ENCODE measurements at places on chromosomes 12 and 14.

GRCh38 chr12:53004582-53004981, 1.7 kb upstream of the EIF4B start:
- DNase-seq: no peak

DNA sequence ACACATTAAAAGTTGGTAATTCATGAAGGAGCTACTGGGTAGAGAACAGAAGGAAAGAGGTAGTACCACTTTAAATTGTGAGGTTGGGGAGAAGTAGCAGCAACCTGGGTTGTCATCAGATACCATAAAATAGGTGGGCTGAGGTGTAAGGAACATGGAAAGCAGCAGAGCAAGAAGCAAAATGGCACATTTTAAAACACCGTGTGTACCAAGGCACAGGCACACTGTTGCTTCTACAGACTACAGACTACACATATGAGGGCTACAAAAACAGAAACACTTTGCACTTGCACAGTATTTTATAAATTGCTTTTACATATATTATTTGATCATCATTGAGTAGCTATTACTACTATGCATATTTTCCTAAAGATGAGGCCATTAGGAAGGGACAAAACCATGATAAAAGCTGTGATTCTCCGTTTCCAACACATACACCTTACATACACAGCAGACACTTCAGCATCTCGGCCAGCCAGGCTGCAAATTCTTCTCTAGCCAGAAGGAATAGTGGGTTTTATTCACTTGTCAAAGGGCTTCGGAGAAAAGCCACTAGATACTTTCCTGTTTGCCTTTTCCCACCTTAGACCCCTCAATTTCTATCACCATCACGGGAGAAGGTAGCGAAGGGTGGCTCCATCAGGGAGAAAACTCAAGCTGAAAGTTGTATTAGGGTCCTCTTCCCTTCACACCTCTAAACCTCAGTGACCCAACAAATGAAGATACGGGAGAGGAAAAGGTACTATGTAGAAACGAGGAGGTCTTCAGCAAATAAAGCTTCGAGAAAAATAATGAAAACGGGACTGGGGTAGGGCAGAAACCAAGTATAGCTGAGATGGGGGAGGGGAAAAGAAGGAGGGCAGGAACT, 1.6 kb downstream of the PYM1 start:
- no peak for DNase-seq

DNA sequence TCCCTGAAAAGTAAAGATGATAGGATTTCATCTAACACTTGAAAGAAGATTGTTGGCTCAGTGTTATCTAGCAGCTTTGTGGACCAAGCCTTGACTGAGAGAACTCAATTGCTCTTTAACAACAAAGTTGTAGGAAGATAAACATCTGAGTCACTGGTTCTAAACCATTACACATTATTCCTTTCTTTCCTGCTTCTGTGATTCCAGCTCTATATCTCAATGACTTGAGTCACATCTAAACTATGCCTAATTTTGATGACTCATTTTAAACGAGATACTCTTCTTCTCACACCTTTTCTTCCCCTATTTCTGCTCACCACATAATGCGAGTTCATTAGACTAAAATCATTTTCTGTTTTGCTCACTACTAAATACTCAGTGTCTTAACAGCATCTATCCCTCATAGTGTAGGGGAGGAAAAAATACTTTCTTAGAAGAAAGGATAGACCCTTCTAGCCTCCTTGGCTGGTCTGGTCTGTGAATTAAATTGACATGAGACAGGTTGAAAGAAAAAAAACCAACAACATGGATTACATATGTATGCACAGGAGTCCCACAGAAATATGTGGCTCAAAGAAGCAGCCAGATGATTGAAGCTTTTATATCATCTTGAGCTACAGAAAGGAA, 201.4 kb downstream of the C12orf50 start:
- no peak for DNase-seq

- no peak for DNase-seq
Measured at GRCh38 chr14:81396113-81396512, 4.0 kb downstream of the STON2 start.

DNA sequence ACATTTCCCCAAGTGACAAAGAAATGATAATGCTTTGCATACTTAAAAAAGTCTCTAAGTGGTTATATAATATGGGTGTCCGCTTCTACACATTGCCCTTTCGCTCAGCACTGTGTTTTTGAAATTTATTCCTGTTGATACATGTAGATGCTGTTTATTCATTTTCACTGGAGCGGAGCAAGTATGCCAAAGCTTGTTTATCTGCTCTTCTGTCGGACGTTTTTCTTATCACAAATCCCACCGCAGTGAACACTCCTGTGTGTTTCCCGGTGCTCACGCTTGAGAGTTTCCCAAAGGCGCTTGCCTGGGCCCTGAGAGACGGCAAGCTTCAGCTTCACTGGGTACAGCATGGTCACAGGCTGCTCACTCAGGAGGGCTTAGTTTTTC, 50.2 kb downstream of the TPCN1 start:
- no peak for DNase-seq

DNA sequence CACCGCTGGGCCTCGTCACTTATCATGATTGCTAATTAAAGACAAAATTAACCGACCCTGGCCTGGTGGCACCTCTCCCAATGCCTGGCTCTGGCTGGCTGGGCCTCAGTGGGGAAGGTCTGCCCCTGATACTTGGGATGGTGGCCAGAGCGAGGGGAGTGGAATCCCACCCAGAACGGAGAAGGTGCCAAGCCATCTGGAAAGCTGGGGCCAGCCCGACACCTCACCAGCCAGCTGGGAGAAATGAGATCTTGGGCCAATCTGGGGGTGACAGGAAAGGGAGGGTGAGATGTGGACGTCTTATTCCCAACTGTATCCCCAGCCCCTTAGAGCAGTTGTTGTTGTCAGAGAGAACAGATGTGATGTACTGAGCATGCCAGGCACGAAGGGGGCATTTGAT, 215.0 kb upstream of the PWP1 start:
- peak; percentile 78 for DNase-seq

- DNase-seq: no peak
Measured at GRCh38 chr12:112164011-112164660, 38.8 kb downstream of the TRAFD1 start.

- no peak for DNase-seq
Measured at GRCh38 chr14:37493606-37494005, 101.4 kb downstream of the FOXA1 start.

DNA sequence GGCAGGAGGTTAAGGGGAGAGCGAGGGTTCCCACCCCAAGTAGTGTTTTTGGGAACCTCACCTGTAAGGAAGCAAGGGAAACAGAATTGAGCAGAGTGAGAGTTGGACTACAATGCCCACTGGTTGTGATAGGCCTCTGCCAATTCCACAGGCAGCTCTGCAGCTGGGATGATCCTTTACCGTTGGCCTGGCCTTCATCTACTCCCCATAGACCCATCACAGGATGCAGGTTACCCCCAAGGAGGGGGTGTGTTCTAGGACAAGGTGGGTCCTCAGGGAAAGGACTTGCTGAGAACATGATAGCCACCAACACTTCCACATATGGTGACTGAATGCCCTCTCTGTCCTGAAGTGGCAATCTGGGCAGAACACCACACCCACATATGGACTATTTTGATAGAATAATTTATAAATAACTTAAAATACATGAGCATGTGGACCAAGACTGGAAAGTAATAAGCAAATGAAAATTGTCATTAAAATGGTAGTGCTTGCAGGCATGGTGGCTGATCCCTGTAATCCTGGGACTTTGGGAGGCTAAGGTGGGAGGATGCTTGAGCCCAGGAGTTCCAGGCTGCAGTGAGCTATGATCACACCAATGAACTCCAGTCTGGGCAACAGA, 8.4 kb downstream of the PHLDA1 start:
- no peak for DNase-seq

DNA sequence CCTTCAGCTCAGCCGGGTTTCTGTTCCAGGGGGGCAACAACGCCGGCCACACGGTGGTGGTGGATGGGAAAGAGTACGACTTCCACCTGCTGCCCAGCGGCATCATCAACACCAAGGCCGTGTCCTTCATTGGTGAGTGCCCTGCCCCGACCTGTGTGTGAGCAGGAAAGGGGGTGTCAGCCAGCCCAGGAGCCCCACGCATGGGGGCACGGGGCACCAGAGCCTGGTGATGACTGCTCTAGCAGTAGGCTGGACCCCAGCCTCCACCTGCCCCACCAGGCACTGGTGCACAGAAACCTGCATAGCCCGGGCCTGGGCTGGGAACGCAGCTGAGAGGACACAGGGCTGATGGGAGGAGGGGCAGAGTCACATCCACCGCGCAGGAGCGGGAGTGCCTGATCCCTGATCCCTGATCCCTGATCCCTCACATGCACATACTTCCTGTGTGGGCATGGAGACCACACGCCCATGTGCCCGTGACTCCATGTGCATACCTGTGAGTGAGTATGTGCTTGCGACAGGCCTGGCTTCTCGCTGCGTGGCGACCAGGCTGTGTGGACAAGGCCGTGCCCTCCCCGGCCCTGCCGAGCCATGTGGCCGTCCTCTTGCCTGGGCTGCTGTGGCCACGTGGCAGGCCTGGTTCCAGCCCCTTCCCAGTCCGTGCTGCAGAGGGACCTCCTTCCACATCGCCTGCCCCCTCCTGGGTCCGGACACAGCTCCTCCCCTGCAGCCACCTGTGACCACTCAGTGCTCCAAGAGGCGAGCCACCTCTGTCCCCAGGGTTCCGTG, 11.2 kb downstream of the ADSS1 start:
- DNase-seq: no peak

DNA sequence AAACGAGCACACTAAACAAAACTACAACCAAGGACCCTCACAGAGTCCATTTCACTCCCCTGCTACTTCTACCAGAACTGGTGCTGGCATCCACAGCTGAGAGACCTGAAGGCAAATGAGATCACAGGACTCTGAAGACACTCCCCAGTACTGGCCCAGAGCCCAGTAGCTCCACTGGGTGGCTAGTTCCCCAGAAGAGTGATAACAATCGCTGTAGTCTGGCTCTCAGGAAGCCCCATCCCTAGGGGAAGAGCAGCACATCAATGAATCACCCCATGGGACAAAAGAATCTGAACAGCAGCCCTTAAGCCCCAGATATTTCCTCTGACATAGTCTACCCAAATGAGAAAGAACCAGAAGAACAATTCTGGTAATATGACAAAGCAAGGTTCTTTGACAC, 190.7 kb upstream of the BMP4 start:
- no peak for DNase-seq

DNA sequence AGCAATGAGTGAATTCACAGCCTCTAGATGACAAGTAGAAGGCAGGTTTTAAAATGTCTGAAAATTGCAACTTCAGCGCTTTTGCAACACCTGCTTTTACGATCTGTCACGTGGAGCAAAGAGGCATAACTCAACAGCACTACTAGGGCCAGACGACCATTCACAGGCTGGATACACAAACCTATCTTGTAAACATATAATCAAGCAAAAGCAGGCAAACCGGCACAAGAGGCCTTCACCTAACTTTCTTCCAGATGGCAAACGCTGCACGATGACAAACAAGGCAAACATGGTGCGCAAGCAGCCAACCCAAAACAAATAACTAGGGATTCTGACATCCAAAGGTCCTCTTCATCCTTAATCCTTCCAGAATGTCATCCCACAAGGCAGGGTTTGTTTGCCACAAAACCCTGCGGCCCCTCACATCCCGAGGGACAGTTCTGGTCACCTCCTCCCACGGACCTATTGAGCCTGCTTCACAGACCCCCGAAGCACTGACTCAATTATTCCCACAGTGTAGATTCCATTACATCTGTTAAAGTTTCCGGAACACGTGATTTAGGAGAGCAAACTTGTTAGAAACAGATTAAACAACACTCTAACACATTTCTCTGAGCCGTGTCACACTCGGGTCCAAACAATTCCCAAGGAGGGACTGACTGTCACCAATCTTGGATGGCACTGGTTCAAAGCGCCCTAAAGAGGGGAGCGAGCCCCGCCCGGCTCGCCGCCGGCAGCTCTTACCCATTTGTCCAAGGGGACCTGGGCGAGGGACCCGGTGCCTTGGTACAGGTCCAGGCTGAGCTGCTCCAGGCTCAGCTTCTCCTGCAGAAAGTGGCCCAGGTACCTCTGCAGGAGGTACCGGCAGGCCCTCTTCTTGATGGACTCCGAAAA, 823 bp downstream of the ATG2B start:
- DNase-seq: peak; percentile 44

DNA sequence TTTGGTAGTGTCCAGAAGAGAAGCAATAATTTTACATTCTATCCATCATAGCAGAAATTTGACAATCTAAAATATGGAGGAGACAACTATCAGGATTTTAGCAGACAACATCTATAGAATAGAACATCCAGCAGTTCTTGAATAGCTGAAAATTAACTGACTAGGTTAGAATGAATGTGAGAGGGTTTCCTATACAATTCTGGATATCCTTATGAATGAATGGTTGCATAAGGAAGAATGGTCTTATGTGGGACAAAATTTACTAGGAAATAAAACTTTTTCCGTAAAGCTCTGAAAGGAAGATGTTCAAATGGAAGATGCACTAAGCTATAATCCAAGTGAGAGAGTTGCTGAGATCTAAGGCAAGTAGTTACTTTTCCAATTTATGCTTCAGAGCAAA, at the start of gene OR6C3:
OR6C3 (plus strand) TSS at position 301 of the 400 bp plus-strand sequence. CDS start 955 bp downstream, outside the sequence.
- DNase-seq: no peak

- DNase-seq: no peak
Measured at GRCh38 chr12:6528539-6529235, 5.6 kb upstream of the GAPDH start.

GRCh38 chr14:68815298-68816182, 22.7 kb upstream of the ZFP36L1 start:
- peak; percentile 5 for DNase-seq

- no peak for DNase-seq
Measured at GRCh38 chr12:76340680-76341435, 7.4 kb downstream of the BBS10 start.

DNA sequence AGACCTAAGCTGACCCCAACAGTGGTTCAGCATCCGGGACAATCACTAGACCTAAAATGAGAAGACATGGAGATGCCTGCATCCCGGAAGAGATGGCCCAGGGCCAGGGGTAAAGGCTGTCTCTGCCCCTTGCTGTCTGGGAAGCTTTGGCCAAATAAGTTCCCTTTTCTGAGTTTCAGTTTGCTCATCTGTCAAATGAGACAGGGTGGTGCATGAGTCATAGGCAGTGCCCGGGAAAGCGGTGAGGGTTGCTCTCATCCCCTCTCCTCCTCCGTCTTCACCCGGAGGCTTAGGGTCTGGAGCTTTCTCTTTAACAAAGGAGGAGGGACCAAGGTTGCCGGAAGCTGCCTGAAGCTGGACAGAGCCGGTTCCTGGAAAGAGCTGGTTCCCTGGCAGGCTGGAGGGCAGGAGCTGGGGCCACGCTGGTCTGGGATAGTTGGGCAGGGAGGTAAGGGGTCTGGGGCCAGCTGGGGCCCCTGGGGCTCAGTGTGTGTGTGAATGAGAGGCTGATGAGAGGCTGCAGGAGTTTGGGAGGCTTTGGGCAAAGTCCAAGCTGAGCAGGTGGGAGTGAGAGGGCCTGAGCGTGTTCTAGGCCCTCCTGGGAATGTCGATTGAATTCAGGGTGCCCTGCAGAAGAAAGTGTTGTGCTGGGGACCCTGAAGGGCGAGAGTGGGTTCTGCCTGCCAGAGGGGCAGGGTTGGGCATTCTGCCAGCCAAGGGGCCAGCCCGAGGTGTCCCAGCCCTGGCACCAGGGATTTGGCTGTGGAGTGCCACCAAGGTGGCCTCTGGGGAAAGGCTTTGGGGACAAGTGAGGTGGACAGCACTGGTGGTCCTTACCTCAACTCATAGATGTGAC, at the start of gene SDSL:
SDSL (plus strand) TSS at position 351 of the 856 bp plus-strand sequence. CDS start 5,603 bp downstream, outside the sequence.
- DNase-seq: peak; percentile 48

GRCh38 chr12:25421651-25422167, 131.4 kb downstream of the LMNTD1 start:
- DNase-seq: no peak

- peak; percentile 92 for DNase-seq
Measured at GRCh38 chr14:102063109-102063807, 23.6 kb downstream of the HSP90AA1 start.

- peak; percentile 87 for DNase-seq
Measured at GRCh38 chr12:47032644-47033043, 46.8 kb upstream of the PCED1B start.

- DNase-seq: peak; percentile 71
Measured at GRCh38 chr14:63542231-63542999, 762 bp downstream of the PPP2R5E start.

All from brain (organoid and tissue), 16 donors.